ENCODE measurements at places on chromosomes 12 and 14.

DNA sequence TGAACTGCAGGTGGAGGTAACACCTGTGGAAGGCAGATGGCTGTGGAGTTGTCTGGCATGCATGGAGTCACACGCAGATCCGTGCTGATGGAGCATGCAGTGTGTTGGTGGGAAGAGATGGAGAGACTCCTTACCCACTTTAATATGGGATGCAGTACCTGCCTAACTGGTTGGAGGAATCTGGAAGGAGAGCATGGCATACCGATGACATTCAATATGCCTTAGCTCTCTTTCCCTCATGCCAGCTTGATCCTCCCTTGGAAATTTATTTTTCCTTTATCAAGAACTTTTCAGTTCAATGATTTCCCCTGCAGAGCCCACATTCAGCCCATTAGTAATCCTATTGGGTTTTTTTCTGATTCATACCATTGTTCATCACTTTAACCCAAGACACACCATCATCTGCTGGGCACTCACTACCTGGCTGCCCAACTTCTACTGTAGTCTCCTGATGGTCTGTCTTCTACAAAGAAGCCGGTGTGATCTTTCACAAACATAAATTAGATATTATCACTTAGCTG, 25.9 kb upstream of the NR2C1 start:
- no peak for DNase-seq

DNA sequence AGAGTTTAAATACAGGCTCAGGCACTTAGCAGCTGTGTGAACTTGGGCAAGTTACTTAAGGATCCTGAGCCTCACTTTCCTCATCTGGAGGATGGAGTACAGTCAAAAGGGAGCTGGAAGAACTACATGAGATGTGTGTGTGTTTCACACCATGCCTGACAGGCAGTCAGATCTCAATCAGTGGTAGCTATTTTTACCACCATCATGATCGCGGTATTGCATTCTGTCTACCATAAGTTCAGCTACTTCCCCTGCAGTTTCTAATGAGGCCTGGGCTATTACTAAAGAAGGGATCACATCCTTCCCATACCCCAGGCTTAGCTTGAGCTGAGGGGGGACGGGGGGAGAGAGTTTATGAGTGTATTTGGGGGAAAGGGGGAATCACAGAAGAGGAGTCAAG, 7.0 kb downstream of the AQP6 start:
- no peak for DNase-seq

DNA sequence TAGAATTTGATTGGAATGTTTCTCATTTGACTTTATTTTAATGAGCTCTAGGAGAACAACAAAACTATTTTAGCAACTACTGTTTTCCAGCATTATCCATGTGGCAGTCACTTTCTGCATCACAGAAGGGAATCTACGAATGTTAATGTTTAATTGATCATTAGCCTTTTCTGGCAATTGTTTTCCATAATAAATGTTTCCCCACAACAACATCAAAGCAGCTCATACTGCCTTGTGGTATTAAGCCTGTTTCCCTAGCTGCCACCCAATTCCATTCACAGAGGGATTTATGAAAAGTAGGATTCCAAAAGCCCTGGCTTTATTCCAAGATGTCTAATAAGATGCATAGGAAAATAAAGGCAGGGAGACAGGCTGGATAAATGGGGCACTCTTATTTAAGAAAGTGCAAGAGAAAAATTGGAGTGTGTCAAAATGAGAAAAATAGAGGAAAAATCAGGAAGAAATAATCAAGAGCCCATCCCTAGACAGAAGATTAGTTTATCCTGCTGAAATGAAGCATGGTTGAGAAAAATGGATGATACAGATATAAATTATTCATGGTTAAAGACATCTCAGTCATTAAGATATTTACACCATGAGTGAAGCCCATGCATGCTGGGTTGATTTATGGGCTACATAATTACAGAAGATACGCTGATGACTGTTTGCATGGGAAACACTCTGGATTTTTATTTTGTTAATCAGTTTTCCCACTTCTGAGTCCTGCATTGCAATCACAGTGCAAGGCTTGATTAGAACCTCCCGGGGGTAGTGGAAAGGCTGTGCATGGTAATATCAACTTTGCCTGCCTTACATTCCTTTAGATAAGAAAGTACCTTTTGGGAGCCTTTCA, 180.3 kb downstream of the HELB start:
- no peak for DNase-seq

GRCh38 chr12:68481181-68481941, 129.3 kb upstream of the RAP1B start:
- DNase-seq, result no peak

- DNase-seq, result no peak
These were observed 285.3 kb downstream of the DPF3 start for GRCh38 chr14:72608391-72609204.

DNA sequence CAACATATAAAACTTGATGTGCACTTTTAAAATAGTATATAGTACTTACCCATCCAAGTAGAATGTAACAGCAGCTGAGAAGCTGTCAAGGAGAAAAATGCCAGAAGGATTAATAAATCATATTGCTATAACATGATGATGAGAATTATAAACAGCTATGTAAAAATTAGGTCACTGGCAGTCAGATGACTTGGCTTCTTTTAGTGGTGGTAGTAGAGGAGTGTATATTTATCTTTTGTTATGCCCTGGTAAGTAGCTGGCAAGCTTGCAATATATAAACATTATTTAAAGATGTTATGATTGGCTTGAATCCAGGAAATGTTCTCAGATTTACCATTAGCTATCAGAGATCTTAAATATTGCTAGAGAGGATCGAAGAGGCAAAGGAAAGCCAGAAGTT, 471.0 kb upstream of the MGAT4C start:
- no peak for DNase-seq

DNA sequence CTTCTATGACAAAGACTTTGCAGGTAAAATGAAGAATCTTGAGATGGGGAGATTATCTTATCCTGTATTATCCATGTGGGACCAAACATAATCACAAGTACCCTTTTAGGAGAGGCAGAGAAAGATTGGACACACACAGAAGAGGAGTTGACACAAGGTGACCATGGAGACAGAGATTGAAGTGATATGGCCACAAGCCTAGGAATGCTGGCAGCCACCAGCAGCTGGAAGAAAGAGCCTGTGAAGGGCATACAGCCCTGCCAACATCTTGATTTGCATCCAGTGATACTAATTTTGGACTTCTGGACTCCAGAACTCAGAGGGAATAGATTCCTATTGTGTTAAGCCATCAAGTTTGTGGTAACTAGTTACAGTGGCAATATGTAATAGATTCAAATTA, 78.1 kb downstream of the RPS29 start:
- DNase-seq, result no peak

- peak; percentile 43 for DNase-seq
These were observed 11.1 kb downstream of the RASSF3 start for GRCh38 chr12:64621257-64621942.

- DNase-seq, result no peak
These were observed 117.0 kb downstream of the SMOC1 start for GRCh38 chr14:69996216-69996615.

DNA sequence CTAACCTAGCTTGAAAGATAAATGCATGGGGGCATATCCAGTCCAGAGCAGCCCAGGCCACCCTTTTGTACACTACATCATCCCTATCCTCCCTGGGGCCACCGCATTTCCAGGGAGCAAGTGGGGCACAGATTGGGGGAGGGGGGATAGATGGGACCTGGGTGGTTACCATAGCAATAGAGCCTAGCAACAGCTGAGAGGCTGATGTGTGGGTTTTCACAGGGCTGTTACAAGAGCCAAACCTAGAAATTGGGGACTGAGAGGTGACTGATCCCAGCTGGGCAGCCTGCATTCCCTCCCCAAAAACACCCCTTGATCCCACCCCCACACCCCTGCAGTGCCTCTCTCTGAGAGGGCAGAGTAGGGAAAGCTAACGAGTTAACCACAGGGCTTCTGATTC, 3.7 kb upstream of the ZNF384 start:
- DNase-seq, result no peak

DNA sequence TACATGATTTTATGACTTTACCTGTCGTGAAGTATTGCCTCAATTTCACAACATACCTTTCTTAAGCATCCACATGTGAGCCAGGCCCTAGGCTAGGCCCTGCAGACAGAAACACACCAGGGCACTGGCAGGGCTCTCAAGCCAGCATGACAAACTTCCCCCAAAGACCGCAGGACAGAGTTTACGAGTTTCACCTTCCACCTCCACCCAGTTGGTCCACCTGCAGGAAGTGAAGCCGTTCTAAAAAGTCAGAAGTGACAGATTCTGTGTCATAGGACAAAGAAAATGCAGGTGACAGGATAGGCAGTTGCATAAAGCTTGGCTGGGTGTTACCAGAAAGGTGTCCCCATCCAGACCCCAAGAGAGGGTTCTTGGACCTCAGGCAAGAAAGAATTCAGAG, 382.3 kb downstream of the PCNX1 start:
- no peak for DNase-seq

DNA sequence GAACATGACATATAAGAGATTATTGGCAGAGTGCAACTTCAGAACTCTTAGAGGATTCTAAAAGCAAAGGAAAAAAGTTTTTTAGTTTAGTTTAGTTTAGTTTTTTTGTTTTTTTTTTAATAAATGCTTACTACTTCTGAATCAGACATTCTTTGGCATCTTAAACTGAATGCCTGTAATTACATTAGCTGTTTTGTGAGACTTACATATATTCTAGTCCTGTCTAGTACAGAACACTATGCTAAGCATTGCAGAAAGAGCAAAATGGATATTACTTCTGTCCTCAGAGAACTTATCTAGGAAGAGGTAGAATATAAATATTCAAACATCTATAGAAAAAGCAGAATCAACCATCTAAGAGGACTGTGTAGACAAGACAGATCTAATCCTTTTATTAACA, 133.2 kb downstream of the RAD51B start:
- DNase-seq, result no peak

DNA sequence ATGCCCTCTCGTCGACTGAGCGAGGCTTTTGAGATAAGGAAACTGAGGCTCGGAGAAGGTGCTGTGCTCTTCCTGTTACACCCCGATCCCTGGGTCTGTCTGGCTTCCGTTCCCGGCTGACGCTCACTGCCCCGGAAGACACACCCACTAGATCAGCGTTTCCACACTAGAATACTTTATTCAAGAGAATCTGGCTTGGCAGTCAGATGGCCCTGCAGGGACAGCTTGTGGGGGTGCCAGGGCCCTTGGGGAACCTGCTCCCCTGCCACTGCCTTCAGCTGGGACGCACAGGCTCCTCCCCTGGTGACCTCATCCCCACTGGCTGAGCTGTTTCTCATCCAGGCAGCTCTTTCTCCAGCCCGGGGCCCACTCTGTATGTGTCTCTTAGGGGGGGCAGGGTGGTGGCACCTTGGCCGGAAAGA, 13.7 kb downstream of the PGF start:
- peak; percentile 32 for DNase-seq

GRCh38 chr14:26947265-26947664, 349.4 kb upstream of the NOVA1 start:
- DNase-seq, result no peak
